ENCODE measurements at places on chromosomes 4 and X.
A peak's percentile ranks its signal among the peaks of the same experiment; 100 is the strongest.

- DNase-seq, result no peak
Measured at GRCh38 chr4:36322921-36323354, 41.5 kb downstream of the DTHD1 start.

DNA sequence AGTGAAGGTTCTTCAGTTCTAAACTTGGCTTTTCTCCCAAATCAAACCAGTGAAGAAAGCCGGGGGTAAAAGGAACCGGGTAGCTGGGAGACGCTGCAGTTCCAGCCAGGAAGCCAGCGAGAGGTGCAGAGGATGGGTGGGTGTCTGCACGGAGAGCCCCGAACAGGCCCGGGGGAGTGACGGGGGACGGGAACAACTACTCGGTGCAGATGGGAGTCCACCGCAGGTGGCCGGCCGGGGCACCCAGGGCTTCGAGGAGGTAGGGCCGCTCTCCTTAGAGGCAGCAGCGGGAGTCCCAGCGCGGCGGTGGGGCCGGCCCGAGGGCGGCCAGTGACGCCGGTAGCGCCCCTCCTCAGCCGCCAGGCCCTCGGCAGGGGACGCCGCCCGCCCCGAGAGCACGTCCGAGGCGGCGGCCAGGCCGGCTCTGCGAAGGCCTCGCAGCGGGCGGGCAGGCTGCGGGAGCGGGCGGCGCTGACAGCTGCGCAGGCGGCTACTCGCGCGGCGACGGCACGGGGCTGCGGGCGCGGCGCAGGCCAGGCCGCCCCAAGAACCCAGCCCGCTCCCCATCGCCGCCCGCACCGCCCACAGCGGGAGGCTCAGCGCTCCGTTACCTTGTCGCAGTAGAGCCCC, 449 bp downstream of the FBXL5 start:
- DNase-seq, result peak; percentile 46

- no peak for DNase-seq
Measured at GRCh38 chr4:12861422-12861821, 622.7 kb downstream of the RAB28 start.

DNA sequence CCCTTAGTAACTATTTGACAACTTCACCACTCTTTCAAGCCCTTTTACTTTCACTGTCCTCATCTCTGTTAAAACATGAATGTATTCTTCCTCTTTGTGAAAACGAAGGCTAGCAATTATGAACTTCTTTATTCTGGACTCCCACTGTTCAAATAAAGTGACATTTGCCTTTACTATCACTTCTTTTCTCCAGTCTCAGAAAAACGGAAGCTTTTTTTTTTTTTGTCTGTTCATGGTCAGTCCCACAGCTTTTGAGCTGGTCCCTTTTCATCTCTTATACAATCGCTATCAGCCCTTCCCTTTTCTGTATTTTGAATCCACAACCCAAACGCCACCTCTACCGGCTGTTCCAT, 327.7 kb downstream of the DKK2 start:
- DNase-seq, result no peak

GRCh38 chr4:3111461-3111860, 37.0 kb downstream of the HTT start:
- no peak for DNase-seq

DNA sequence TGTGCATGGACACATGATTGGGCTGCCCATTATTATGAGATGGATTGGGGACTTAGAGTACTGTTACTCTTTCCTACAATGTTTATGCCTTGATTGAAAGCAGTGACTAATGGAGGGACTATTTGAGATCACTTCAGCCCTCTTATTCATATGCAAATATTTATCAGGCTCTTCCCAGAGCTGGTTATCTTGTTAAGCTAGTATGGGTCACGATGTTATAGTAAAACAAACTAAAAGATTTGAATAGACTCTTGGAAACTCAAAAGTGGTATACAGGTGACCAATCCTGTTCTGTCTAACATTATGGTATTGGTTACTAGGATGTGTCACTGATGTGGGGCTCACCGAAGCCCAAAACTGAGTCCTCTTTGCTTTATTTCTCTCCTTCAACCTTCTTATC, 306.2 kb upstream of the CASK start:
- DNase-seq, result no peak

GRCh38 chr4:1201851-1202525, 29.6 kb upstream of the SPON2 start:
- DNase-seq, result peak; percentile 34

DNA sequence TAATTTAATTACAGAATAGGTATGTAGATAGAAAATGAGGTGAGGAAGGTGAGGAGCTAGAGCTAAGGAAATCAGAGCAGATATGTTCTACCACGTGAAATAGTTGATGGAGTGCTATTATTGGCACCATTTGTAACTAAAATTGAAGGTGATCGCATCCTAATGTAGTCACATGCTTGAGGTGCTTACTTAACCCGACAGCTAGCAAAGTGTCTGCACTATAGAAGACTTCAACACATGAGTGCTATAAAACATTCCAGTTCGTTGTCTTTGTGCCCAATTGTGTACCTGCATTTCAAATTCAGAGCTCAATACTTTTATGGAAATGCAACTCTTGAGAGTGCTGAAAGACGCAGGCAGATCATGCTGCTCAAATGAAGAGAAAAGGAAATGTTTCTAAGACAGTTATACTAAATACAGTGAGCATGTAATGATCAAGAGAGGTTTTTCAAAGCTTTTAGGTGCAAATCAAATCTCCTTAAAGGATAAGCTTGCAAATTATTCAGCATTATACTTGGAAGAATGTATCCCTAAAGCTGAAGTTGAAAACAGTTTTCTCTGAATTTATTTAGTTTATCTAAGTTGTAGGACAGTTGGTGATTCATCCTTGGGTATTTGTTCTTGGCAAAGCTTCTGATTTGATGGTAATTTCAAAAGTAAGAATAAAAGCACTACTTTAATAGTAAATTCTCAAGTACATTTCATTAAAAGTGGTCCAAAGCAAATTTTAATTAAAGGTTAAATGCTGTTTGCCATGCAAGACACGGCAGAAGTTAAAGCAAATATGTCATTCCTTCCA, 223.9 kb upstream of the EPHA5 start:
- peak; percentile 18 for DNase-seq

DNA sequence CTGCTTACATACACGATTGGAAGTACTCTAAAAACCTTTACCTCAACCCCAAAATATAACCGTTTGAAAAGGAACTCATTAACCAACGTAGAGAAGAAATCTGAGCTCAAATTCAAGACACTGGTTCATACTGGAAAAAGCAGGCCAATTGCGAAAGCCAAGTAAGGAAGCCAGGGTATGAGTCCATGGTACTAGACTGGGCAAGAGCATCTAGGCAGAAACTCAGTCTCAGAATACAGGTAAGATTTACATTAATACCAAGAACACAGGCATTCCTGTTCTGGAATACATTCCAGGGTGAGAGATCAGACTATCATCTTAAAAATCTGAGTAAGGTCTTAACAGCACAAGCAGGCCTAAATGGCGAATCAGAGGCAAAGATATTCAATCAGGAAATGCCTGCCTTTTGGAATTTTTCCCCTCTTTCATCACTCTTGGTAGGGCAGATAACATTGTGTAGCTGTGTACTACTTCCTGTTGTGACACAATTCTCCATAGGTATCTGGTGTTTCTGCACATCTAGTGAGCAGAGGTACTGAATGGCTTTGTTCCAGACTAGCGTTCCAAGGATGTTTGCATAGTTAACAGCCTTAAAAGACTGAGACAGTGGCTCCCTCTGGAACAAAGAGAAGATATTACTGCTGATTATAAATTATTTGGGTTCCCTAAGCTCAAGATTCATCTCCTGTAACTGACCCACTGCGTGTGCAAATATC, 311.3 kb downstream of the PCDH19 start:
- DNase-seq, result no peak

DNA sequence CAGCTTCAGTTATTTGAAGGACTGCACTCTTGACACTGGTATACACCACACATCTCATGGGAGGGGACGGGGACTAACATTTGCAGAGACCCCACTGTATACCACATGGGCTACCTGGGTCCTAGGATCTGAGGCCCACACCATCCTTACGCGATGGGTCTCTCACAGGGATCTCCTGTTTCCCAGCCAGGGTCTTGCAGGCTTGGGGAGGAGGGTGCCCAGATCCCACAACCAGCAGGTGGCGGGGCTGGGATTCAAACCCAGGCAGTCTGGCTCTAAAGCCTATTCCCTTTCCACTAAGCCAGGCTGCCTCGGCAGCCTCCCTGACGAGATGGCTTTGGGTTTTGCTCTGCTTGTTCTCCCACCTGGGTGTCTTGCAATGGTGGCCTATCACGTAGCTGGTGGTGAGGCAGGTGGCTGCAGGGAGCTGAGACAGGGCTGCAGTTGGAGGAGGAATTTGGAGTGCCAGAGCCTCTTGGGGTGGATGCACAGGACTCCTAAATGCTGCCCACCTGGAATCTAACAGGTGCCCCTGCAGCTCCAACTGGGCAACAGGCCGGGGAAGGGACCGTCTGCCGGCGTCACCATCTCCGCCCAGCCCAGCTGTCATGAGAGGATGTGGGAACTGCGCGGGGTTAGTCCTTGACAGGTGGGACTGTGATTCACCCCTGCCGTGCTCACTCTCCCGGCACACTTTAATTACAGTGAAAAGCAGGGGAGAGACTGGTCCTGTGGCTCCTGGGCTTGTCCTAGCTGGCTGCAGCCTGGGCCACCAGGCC, 110.7 kb downstream of the PSAPL1 start:
- DNase-seq, result peak; percentile 91

- DNase-seq, result no peak
Measured at GRCh38 chr4:183871581-183871980, 33.5 kb upstream of the STOX2 start.

DNA sequence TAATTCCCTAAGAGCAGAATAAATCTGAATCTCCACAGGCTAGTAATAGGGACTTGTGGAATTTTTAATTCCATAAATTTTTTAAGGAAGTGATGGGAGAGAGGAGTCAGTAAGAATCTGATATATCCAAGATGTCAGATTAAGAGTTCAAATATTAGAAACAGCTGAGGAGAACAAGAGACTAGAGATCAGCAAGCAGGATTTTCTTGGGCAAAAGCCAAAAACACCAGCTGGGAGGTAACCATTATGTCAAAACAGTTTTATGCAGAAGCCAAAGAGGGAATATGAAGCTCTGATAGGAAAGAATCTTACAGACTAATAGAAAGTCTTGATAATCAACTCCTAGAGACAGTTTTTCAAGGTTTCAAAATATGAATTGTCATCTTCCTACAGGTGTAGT, 72.2 kb upstream of the RBPJ start:
- peak; percentile 97 for DNase-seq

- DNase-seq, result no peak
Measured at GRCh38 chrX:84873176-84873575, 130.5 kb upstream of the APOOL start.

GRCh38 chr4:82495666-82496065, 65.3 kb downstream of the ENOPH1 start:
- DNase-seq, result no peak

DNA sequence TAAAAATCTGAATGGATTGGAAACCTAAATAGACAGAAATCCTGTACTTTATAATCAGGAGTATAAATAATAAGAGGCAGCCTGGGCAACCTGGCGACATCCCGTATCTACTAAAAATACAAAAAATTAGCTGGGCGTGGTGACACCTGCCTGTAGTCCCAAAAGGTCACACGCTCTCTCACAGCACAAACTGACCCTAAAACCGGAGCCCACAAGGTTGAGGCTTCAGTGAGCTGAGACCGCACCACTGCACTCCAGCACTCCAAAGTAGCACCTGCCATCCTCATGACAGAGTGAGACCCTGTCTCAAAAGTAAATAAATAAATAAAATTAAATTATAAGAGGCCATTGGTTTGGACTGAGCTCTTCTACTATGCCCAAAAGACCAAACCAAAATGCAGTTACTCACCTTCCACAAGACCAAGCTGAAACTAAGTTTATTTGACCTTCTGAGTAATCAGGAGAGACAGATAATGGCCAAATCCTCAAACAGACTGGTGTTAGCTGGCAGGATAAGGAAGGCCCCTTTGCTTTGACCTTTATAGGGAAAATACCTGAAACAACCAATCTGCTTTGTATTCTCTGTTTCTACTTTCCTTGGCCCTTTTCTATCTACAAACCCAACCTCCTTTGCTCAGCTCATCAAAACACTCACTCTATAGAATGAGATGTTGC, 3.2 kb upstream of the GRSF1 start:
- no peak for DNase-seq

DNA sequence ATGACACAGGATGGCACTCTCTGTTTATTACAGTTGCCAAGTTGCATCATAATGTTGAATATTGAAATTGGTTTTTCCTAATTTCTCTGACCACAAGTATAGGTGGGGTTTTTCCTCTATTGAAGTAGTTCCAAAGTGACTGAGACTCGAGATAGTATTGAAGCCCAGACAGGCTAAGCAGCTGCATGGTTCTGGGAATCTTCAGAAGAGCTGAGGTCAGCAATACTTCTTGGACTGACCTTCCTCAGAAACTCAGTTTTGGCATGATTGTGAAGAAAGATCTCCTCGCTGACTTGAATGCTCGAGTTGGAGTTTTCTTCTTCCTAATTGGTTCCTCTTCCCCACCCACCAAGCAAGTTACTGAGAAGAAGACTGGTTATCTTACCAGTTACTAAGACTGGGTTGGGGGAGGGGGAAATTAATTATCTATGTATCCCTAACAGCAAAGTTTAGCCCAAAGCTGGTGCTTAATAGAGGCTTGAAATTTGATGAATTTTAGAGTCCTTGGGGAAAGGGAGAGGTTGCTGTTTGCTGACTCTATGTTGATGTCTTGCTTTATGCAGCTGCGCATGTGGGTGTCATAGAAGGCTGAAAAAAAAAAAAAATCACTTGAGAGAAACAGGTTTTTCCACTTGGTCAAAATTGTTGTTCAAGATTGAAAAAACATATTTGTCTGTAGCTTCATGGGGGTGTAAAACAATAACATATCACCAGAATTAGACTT, 91.1 kb downstream of the P2RY10 start:
- no peak for DNase-seq

- peak; percentile 59 for DNase-seq
Measured at GRCh38 chr4:183522821-183523220, 18.0 kb downstream of the ING2 start.

- DNase-seq, result no peak
Measured at GRCh38 chr4:1283711-1284110, 6.0 kb upstream of the MAEA start.

DNA sequence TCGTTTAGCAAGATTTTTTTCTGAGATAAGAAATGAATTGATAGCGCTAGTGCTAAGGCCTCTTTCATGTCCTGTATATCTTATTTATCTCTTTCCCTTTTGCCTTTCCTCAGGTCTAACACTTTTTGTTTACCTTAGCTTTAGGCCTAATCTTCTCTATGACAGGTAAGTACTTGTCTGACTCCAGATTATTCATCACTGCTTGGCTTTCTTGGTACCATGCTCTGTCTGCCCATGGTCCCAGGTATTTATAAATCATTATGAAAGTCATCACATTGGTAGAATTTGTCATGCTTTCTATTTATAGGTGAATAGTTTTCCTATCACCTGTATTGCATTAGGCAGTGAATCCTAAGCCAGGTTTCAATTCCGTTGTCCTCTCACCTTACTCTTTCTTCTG, 99.5 kb upstream of the CTSO start:
- DNase-seq, result no peak

DNA sequence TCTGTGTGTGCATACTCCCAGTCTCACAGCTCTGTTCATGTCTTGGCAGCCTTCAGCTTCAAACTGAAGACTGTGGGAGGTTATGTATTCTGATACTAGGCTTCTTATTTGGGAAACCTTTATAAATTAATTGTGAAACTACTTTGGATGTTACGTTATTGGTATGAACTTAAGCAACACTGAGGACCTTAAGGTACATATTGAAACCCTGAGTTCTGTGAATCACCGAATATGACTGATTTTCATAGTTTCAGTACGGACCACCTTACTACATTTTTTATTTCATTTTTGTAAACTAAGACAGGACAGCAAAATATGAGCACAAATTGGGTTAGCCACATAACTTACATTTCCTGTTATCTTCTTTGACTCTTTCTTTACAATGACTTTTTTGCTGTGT, 498.4 kb downstream of the PDGFC start:
- DNase-seq, result no peak
